ENCODE measurements at places on chromosomes 6 and 20. TPM values are rescaled to one million over a fixed set of nuclear protein-coding genes. Genes with fewer than 3 reads are reported as not detected.

IMPG1 gene
- total RNA-seq, result not detected

GPR6 gene
- not detected for total RNA-seq

CDH22 gene
- total RNA-seq, result 6.4 TPM

TPMT gene
- 2.0 TPM for total RNA-seq

SLC22A7 gene
- total RNA-seq, result not detected

CST1 gene
- total RNA-seq, result not detected

FAM184A gene
- 8.4 TPM for total RNA-seq

RNF182 gene
- total RNA-seq, result not detected

TFAP2D gene
- total RNA-seq, result not detected

DNA sequence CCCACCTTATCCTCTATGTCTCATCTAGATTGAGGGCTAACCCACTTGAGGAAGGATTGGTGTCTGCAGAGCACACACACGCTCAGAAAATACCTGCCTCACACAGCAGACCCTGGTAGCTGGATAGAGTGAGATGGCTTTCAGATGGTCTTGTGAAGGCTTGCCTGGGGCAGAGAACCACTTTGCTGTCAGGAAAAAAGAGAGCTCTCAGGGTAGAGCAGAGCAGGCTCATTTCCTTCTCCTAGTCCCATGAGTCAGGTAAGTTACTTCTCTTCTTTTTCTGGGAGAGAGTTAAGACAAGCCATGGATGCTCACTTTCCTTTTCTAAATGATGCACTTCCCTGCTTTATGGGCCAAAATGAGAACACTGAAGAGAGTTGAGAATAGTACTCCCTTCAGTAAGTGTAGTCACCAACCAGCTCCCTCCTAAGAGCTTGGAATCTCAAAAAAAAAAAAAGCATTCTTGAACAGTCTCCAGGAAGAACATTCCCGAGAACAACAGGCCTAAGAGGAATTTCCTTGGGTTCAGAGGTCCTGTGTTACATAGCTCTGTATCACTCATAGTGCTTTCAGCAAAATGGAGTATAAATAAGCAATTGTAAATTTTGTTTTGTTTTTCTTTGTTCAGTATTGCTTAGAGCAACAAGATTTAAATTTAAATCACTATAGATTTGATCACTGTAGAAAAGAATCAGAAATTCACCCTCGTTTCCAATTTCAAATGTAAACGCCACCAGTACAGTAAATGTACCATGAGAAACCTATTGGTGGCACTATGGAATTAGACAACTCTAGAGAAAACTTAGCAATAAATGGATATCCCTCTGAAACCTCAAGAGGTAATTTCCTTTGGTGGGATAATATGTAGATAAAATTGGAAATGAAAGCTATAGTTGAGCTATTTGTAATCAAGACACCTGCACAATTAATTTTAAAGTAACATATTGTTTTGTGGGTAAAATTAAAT, 530.3 kb downstream of the RFPL4B start:
- H3K4me1 ChIP-seq, result peaks cover 5% of the 10 kb centered on the region
- no peak overlapping the region for H3K4me3 ChIP-seq
- DNase-seq, result no peak
- no peaks in the 10 kb centered on the region for H3K27me3 ChIP-seq
- H3K36me3 ChIP-seq, result no peaks in the 10 kb centered on the region

GRCh38 chr6:47780510-47781356, 1.1 kb upstream of the OPN5 start:
- H3K4me3 ChIP-seq, result no peak overlapping the region
- DNase-seq, result peak; percentile 77
- H3K4me1 ChIP-seq, result no peaks in the 10 kb centered on the region
- no peaks in the 10 kb centered on the region for H3K36me3 ChIP-seq

- H3K27ac ChIP-seq, result no peak overlapping the region
- H3K27me3 ChIP-seq, result no peaks in the 10 kb centered on the region
- no peaks in the 10 kb centered on the region for H3K36me3 ChIP-seq
Observed at GRCh38 chr20:270517-270916, 13.0 kb downstream of the DEFB132 start.

DNA sequence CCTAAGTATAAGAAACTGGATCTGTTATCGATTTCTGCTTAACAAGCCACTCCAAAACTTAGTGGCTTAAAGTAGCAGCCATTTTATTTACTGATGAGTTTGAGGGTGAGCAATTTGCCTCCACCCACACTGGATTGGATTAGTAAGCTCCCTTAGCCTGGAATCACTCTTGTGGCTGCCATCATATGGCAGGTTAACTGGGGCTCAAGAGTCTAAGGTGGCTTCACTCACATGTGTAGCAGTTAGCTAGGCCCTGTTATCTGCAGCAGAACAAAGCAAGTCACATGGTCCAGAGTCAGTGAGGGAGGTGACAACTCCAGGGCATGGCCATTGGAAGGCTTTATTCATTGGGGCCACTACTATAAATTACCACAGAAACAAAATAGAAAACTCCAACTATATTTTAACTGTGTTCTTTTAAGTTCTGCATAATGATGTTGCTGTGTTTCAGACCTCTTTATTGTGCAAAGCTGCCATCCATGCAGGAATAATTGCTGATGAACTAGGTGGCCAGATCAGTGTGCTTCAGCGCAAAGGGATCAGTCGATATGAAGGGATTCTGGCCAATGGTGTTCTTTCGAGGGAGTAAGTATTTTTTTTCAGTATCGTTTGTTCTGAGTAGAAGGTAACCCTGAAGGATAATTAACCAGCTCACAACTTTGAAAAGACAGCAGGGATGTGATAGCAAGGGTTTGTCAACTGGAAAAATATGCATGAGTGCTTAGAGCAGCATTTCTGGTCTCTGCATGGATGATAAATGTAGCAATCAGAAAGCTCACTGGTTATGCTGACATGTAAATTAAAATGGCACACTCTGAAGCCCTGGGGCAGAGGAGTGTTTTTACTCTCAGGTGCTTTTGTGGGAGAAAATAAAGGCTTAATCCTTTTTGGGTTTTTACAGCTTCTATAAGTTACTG, 49.6 kb downstream of the DCBLD1 start:
- H3K27me3 ChIP-seq, result no peaks in the 10 kb centered on the region
- no peak overlapping the region for H3K4me3 ChIP-seq
- no peak overlapping the region for H3K27ac ChIP-seq
- H3K36me3 ChIP-seq, result no peaks in the 10 kb centered on the region
- no peak for DNase-seq

DNA sequence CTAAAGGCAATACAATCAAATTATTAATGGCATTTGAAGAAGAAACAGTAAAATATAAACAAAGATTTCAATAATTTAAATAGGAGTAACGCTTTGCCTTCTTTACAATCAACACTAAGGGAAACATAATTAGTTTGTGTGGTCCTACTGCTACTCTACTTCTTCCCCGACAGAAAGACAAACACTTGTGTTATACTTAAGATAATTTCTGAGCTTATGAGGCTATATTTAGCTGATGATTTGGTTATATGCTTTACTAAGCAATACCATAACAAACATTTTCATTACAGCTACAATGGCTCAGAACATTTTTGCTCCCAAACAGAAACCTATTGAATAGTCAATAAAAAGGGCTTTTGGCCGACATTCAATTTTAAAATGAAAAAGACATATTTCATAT, 1217.2 kb upstream of the GJE1 start:
- no peaks in the 10 kb centered on the region for H3K27me3 ChIP-seq
- no peaks in the 10 kb centered on the region for H3K4me1 ChIP-seq
- H3K4me3 ChIP-seq, result no peak overlapping the region
- no peak overlapping the region for H3K27ac ChIP-seq
- no peak for DNase-seq

GRCh38 chr6:151240791-151241642, 1.2 kb downstream of the AKAP12 start:
- no peaks in the 10 kb centered on the region for H3K4me1 ChIP-seq
- H3K27ac ChIP-seq, result no peak overlapping the region
- H3K36me3 ChIP-seq, result no peaks in the 10 kb centered on the region

DNA sequence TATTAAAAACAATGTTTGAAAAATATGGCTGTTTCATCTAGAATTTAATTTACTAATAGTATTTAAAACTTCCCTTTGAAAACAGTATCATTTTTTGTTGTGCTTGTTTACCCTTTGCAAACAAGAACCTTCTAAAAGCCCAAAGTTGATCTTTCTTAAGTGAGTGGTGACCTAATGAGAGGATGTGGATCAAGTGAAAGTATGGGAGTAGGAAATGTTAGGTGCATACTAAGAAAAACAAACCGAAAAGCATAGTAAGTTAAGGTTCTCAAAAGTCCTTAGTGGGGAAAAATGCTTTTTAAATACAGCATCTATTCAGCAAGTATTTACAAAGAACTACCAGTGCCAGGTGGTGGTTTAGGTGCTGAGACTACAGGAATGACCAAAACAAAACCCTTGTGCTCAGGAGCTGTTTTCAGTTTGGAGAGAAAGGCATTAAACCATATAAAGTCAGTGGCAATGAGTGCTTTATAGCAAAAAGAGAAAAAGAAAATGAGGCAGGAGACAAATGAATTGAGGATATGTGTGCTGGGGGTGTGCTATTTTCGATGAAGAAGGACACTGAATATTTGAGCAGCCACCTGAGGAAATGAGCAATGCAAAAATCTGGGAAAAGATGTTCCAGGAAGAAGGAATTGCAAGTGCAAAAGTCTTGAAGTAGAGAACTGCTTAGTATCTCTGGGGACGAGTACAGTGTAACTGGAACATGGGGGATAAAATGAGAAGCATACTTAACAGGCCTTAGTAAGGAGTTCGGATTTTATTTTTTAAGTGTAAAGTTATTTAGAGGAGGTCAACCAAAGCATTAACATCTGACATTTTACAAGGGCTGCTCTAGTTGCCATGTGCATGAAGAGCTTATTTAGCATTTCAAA, 24.0 kb downstream of the RNF146 start:
- no peaks in the 10 kb centered on the region for H3K4me1 ChIP-seq
- no peak for DNase-seq
- no peak overlapping the region for H3K27ac ChIP-seq
- H3K36me3 ChIP-seq, result peaks cover 55% of the 10 kb centered on the region
- H3K27me3 ChIP-seq, result no peaks in the 10 kb centered on the region

DNA sequence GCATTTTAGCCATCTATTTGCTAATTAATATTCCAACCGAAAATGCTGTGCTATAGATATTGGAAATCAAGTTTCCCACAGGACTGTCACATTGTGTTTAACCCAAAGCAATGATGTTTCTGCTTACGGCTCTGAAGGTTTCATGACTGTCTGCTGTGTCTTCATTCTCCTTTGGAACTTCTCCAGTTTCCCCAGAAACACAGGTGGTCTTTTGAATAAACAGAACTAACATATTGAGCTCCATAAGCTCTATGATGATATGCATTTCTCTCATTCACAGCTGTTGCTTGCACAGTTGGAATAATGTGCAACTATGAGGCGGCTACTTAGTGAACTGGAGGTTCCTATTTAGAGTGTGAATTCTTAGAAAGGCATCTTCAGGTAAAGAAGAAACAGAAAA, 266.0 kb upstream of the ID4 start:
- no peaks in the 10 kb centered on the region for H3K36me3 ChIP-seq
- H3K4me3 ChIP-seq, result no peak overlapping the region
- H3K27ac ChIP-seq, result no peak overlapping the region
- no peak for DNase-seq
- no peaks in the 10 kb centered on the region for H3K27me3 ChIP-seq

- no peaks in the 10 kb centered on the region for H3K27me3 ChIP-seq
- peaks cover 28% of the 10 kb centered on the region for H3K36me3 ChIP-seq
- H3K27ac ChIP-seq, result peak overlapping the region; percentile 83
Observed at GRCh38 chr6:85678602-85679444, 36.1 kb upstream of the SYNCRIP start.

GRCh38 chr20:49987015-49987867, 4.5 kb downstream of the SNAI1 start:
- no peak overlapping the region for H3K4me3 ChIP-seq
- DNase-seq, result peak; percentile 32
- H3K27ac ChIP-seq, result no peak overlapping the region
- H3K27me3 ChIP-seq, result no peaks in the 10 kb centered on the region
- H3K36me3 ChIP-seq, result no peaks in the 10 kb centered on the region
- H3K4me1 ChIP-seq, result peaks cover 8% of the 10 kb centered on the region

- no peaks in the 10 kb centered on the region for H3K36me3 ChIP-seq
- H3K27me3 ChIP-seq, result no peaks in the 10 kb centered on the region
- no peak overlapping the region for H3K27ac ChIP-seq
Observed at GRCh38 chr20:6767126-6767535, 355 bp upstream of the BMP2 start.

DNA sequence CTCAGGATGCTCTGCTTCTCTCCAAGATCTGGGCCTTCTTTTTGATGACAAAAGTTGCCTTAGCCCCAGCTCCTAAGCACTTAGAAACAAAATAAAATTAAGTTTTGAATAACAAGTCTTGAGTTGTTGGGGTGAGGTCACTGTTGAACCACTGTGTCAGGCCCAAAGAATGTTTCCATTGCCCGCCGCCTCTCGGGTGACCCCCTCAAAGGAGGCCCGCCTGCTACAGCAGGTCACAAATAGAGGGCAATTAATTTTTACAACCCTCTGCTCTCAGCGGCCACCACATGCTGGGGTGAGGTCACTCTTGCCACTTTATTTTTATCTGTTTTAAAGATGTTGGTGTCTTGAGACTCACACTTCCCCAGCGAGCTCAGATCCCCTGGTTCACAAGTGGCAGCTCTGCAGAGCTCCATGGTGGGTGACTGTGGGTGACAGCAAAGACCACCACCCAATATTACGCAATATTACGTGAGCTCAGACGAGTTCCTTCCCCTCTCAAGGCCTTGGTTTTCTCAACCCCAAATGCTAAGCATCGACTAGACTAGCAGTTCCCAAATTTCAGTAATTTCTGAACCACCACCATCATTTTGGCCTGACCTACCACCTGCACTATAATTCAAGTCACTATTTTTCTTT, 247.7 kb upstream of the PMEPA1 start:
- H3K27ac ChIP-seq, result no peak overlapping the region
- peaks cover 39% of the 10 kb centered on the region for H3K4me1 ChIP-seq
- H3K4me3 ChIP-seq, result no peak overlapping the region
- H3K27me3 ChIP-seq, result no peaks in the 10 kb centered on the region
- H3K36me3 ChIP-seq, result no peaks in the 10 kb centered on the region

- H3K4me3 ChIP-seq, result no peak overlapping the region
- DNase-seq, result no peak
- H3K36me3 ChIP-seq, result no peaks in the 10 kb centered on the region
- no peaks in the 10 kb centered on the region for H3K27me3 ChIP-seq
- no peak overlapping the region for H3K27ac ChIP-seq
Observed at GRCh38 chr20:10228330-10228729, 9.7 kb downstream of the SNAP25 start.

DNA sequence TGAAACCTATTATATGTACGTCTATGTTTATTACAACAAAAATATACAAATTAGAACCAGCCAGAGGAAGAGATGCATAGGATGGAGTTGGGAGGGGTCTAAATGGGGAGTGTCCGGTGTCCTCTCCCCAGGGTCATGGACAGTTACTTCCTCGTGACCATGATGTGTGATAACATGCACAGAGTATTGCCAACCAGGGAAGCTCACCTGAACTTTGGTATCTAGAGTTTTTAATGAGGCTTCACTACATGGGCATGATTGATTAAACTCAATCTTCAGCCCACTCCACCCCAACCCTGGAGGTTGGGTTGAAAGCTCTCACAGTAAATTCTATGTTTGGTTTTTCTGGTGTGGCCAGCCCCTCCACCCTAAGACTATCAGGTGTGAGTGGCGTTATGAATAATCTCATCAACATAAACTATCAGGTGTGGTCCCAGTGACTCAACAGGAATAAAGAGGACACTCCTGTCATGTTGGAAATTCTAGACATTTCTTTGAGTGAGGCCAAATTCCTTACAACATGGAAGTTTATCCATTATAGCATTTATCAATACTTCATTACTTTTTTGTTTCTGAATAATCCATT, 36.4 kb upstream of the FKBP1A start:
- DNase-seq, result no peak
- no peaks in the 10 kb centered on the region for H3K36me3 ChIP-seq
- no peak overlapping the region for H3K27ac ChIP-seq
- no peak overlapping the region for H3K4me3 ChIP-seq
- H3K4me1 ChIP-seq, result no peaks in the 10 kb centered on the region

- DNase-seq, result no peak
- H3K27ac ChIP-seq, result no peak overlapping the region
- no peak overlapping the region for H3K4me3 ChIP-seq
- H3K36me3 ChIP-seq, result no peaks in the 10 kb centered on the region
Observed at GRCh38 chr20:8339349-8339748, 207.3 kb downstream of the PLCB1 start.

All from Karpas-422 (cell line).